ENCODE measurements at places on chromosomes 7 and 10. TPM values are rescaled to one million over a fixed set of nuclear protein-coding genes. Genes with fewer than 3 reads are reported as not detected.

GRCh38 chr10:7967035-7967434, 87.5 kb upstream of the GATA3 start:
- no peak for DNase-seq

DNA sequence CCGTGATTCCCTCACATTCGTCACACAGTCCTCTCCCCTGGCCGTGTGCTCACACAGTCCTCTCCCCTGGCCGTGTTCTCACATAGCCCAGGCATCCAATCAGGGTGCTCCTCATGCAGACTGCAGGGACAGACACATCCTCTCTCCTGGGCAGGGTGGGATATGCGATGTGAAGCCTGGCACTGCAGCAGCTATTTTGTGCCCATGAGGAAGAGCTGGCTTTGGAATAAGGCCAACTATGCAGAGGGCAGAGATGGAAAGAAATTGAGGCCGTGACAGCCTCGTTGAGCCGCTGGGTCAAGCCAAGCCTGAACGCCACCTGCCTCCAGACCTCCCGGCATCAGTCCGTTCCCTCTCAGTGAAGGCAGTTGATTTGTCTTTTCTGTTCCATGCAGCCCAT, 35.8 kb downstream of the FOXL3 start:
- DNase-seq, result peak; percentile 2

- no peak for DNase-seq
These were observed 151.4 kb downstream of the RPS24 start for GRCh38 chr10:78184851-78185692.

DNA sequence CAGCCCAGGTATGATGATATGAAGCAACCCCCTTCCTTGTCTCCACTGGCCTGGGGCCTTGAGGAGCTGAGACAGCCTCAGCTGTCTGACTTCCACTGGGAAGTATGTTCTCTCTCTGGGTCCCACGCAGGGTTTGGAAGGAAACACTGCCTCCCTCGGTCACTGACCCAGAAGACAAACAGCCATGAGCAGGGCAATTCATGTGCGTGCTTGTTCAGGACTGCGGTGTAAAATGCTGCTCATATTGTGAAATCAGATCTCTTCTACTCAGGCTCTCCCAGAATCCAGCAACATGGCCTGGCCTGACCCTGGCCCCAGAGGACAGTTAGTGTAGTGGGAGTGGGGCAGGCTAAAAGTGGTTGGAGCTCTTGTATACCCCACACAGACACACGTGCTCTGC, 2.8 kb downstream of the CLCN1 start:
- DNase-seq, result peak; percentile 36

- DNase-seq, result no peak
These were observed 194.6 kb downstream of the MLLT10 start for GRCh38 chr10:21728618-21729017.

DNA sequence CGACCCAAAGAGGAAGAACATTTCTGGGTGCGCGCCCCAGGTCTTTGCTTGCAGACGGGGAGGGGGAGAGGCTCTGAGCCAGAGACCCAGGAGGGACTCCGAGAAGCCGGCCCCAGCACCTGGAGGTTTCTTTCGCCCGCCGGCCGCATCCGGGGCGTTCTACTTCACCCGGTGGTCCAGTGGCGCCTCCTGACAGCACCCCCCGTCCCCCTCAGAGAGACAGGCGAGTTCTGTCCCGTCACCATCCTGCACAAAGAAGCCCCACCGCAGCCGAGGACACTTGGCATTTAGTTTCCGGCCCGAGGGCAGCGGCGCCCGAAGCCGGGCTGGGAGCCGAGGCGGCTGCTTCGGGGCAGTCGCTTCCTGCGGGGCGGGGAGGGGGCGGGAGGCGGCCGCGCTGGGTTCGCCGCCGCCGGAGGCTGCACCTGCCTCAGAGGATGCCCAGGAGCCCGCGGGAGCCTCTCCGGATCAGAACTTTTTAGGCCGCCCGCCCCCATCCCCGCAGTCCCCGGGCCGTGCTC, at the start of gene TMEM178B:
TMEM178B (plus strand) TSS at position 424 of the 521 bp plus-strand sequence.
- peak; percentile 7 for DNase-seq

GRCh38 chr10:5896208-5897052, 6.4 kb downstream of the FBH1 start:
- DNase-seq, result no peak

GRCh38 chr10:48456808-48457761, 147.8 kb downstream of the ARHGAP22 start:
- DNase-seq, result no peak

DNA sequence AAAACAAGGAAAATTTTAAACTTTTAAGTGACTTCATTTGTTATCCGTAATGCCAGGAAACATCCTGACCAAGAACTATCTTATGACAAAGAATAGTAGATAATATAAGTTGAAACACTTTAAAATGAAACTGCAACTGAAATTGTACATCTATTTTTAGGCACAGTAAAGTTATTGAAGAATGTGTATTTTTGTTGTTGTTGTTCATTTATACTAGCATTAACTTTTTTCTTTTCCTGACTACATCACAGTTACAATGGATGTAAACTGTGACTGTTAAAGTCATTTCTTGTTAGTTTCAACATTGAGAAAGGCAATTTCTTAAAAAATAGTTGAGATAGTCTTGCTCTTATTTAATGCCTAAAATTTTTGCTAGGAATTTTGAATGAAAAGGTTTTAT, 2.6 kb downstream of the CPED1 start:
- DNase-seq, result no peak

GRCh38 chr7:7883394-7883793, 85.2 kb upstream of the GLCCI1 start:
- DNase-seq, result no peak

DNA sequence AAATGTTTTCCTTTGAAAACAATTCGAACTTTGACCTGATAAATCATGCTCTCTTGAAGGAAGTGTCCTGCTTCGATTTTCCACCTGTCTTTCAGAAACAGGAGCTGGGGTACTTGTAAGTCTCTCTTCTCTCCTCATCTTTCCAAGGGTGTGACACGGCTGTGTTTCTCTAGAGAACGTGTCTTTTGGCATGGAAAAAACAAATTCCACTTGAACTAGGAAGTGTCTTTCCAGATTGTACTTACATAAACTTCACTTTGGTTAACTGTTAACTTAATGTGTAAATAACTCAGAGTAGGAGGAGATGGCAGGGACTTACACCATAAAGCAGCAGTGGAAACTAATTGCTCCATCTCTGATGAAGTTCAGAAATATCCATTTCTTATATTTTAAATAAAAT, 4.2 kb upstream of the CALCR start:
- no peak for DNase-seq

GRCh38 chr7:134905375-134905774, 80.9 kb upstream of the AGBL3 start:
- DNase-seq, result no peak

DNA sequence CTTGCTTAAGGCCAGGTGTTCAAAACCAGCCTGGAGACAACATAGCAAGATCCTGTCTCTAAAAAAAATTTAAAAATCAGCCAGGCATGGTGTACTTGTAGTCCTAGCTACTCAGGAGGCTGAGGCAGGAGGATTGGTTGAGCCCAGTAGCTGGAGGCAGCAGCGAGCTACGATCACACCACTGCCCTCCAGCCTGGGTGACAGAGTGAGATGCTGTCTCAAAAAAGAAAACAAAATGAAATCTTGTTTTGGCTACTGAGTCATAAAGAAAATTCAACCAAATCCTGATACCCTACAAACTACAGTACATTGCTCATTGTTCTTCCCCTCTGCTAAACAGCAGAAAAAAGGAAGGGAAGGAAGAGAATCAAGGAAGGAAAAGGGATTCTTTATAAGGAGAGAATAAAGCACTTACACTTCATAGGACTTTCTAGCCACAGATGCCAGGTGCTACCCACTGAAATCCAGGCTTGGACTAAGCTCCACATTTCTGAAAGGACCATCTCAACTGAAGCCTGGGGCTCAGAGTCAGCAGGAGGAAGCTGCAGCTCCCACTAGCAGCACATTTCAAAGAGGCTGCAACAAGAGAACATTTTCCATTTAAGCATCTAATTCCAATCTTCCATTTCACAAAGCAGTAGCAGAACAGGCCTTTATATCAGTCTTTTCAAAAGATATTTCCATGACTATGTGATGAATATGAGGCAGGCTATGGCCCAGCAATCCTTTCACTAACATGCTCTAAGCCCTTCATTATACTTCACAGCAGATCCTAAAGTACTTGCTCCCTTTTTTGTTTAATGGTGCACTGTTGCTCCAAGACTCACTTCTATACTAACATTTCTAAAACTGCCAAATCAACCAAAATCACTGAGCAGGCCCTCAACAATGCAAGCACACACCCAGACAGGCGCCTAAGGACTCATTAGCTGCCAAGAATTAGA, 13.5 kb downstream of the TNPO3 start:
- DNase-seq, result no peak

- no peak for DNase-seq
These were observed 46.4 kb upstream of the MKRN1 start for GRCh38 chr7:140525743-140526142.

- DNase-seq, result no peak
These were observed 219.4 kb upstream of the RHOBTB1 start for GRCh38 chr10:61163403-61163802.

DNA sequence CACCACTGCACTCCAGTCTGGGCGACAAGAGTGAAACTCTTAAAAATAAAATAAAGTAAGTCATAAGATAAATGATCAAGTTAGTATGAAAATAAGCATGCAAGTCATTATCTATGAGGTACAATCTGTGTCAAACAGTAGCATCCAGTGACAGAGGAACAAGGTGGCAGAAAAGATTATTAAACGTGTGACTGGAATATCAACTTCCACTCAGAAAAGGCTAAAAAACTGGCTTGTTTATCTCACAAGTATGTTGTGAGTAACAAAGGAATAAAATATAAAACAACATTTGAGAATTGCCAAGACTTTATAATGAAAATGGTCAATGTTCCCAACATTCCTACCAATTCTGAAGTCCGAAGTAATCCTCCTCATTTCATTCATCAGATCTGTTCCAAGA, 30.3 kb downstream of the ITGB1 start:
- DNase-seq, result no peak

- no peak for DNase-seq
These were observed 49.4 kb downstream of the SPAM1 start for GRCh38 chr7:123974326-123974908.

DNA sequence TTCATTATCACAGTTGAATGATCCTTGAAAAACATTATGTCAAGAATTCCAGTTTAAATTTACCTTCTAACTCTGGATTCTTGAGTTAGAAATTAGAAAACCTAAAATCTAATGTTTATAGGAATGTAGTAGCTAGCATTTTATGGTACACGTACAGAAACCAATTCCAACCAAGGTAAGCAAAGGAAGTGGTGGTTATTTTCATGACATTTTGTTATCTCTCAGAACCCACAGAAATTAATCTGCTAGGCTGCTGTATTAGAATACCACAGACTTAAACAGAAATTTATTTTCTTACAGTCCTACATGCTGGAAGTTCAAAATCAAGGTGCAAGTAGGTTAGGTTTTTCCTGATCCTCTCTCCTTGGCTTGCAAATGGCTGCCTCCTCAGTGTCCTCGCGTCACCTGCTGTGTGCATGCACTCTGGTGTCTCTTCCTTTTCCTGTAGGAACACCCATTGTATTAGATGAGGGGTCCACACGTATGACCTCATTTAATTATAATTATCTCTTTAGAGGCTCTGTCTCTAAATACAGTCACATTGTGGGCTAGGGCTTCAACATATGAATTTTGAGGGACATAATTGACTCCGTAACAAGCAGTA, 8.5 kb upstream of the CSTF2T start:
- DNase-seq, result no peak

GRCh38 chr10:32943395-32943794, 14.6 kb downstream of the ITGB1 start:
- no peak for DNase-seq

DNA sequence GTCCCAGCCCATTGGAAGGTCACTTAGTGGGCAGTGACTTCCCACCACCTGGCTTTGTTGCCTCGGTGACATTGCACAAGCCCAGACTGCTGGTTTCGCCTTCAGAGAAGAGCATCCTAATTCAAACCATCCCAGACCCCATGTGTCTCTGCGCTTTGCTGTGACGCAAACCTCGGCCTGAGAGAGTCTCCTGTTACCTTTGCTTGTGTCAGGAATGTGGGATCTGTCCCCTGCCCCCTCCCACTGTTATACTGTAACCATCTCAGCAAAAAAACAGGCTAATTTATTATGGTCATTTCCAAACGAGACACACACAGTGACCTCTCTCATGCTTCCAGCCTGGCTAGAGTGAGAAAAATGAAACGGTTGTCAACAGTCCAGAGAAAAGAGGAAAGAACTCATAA, 25.0 kb upstream of the AQP1 start:
- no peak for DNase-seq

- peak; percentile 84 for DNase-seq
These were observed 102.7 kb downstream of the FAM53B start for GRCh38 chr10:124641282-124642087.

DNA sequence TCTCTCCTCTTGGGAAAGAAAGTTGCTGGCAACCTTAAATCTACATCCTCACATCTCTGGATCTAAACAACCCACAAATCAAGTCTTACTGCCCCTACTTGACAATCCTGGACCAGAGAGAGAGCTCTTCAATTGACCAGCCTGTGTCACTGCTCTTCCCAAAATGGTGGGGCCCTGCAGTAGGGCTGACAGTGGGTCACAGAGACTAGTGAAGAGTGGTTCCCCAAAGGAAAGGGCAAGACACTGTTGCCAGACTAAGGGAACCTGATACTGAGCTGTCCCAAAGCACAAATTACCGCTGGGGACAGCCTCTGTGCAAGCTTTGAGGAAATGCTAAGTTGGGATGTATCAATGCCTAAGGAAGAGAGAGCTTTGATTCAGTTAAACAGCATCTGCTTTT, 4.5 kb upstream of the GPRIN2 start:
- peak; percentile 35 for DNase-seq

GRCh38 chr10:15483215-15484075, 112.4 kb upstream of the FAM171A1 start:
- DNase-seq, result no peak

DNA sequence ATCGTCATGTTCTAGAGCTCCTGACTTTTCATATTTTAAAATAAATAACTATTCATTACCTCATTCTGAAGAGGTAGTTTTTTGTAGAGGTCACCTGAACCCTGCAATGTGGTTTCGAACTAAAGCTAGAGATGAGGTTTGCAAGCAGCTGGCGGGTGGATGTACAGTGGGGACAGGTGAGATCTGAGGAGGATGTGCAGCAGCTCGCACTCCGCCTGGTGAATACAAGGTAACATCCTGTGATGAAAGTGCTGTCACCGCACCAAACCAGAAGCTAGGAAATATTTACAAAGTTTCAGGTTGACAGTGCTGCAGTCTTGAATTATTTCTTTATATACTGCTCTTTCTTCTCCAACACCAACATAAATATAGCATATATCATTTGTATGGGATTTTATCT, 26.5 kb downstream of the NDUFB2 start:
- DNase-seq, result no peak

- DNase-seq, result no peak
These were observed 149.1 kb downstream of the TEX36 start for GRCh38 chr10:125533866-125534265.

GRCh38 chr7:115505136-115505535, 525.4 kb downstream of the TFEC start:
- no peak for DNase-seq

Gene SPDYE11
- not detected for total RNA-seq

Gene GCK
- 0.69 TPM for total RNA-seq

Gene SYCE1
- total RNA-seq, result not detected

Gene TASOR2
- 31.9 TPM for total RNA-seq

Gene CRYGN
- total RNA-seq, result not detected

Gene NPS
- not detected for total RNA-seq

Gene FAM131B
- total RNA-seq, result 0.40 TPM

Gene AS3MT
- total RNA-seq, result 9.1 TPM

Gene RELN
- 0.45 TPM for total RNA-seq

Gene PRSS37
- total RNA-seq, result not detected

Gene STOX1
- total RNA-seq, result 0.13 TPM

Gene TMEM72
- total RNA-seq, result 0.27 TPM

Gene EEPD1
- 9.1 TPM for total RNA-seq

Data from heart left ventricle (tissue), 16 donors.